AG04449 (cell line): ENCODE measurements at places on chromosomes 2 and 18.

- DNase-seq = no peak
Measured at GRCh38 chr2:214607051-214607450, 196.2 kb downstream of the VWC2L start.

DNA sequence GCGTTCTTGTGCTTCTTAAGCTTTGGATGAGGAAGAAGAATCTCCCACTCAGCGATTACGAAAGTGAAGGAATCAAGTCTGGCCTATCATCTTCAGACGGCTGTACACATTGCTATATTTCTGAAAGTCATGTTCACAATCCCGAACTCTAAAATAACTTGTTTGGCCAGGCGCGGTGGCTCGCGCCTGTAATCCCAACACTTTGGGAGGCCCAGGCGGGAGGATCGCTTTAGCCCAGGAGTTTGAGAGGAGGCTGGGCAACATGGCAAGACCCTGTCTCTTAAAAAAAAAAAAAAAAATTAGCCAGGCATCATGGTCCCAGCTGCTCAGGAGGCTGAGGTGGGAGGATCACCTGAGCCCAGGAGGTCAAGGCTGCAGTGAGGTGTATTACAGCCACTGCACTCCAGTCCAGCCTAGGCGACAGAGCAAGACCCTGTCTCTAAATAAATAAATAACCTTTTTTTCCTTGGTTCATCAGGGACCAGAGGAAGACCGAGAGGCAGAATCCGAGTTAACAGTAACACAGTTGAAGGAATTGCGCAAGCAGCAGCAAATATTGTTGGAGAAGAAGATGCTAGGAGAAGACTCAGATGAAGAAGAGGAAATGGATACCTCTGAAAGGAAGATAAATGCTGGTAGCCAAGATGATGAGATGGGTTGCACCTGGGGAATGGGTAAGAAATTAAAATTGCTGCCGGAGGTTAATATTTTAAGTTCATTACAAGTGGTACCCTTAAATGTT, 1.1 kb downstream of the SLC4A1AP start:
- no peak for DNase-seq

GRCh38 chr18:23231340-23232021, 96.2 kb downstream of the CABLES1 start:
- DNase-seq = peak; percentile 96

DNA sequence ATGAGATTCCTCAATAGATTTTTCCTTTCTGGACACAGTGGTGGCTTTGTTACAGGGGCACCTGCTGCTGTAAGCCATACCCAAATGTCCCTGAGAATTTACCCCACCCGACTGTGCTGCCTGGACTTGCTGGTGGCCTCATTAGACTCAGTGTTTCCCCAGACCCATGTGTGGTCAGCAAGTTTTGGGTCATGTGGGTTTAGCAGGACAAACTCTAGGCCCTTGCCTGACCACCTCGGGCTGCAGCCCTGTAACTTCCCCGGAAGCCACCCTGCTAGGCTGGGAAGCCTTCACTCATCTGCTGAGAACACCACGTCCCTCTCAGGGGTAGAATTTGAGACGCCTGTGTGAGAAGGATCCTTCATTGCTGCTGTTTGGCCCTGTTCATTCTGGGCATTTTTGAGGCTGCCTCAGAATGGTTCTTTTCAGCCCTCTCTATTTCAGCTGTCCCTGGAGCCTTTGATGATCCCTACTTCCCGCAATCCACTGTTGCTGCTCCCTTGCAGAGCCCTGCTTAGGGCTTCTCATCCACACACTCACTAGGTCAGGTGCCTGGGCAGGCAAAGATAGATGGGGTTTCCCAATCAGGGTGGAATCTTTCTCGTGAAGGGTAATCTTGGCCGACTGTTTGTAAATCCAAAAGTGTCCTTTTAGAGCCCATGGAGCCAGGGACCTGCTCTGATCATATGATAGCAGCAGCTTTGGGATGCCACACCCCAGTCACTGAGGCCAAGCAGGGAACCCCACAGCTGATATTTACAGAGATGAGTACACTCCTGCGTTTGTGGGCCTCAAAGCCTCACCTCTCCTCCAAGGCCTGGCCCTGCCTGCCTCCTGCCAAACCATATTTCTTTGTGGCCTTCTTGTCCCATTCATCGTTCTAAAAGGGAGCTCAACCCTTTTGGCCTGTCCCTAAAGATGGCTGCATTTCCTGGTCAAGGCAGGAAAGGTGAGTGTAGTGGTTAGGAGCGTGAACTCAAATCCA, 6.7 kb downstream of the EHD3 start:
- no peak for DNase-seq

DNA sequence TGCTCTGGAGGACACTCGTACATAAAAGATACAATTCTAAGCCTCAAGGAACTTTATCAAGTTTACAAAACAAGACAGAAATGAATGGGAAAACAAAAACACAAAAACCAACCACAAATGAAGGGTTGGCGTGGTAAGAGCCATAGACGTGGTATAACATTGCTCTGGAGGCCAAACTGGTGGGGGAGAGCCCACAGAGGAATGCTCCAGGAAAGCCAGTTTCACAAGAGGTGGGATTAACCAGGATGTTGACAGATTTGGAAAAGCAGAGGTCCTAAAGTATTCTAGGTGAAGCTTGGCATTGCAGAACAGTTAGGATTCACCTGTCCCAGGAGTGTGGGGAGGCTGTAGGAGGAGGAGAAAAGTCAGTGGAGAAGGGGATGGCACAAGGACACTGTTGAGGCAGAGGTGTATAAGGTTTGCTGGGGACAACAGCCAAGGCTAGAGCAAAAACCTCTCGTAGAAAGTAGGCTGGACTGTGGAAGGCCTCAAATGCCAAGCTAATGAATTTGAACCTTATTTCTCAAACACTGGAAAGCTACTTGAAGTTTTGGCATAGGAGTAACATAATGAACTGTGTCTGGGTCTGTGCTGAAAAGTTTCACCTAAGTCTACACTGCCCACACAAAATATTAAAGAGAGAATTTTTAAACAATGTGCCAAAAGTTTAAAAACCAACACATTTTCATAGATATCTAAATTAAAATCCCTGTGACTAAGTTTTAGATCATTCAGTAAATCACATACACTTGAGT, 135.1 kb downstream of the THADA start:
- no peak for DNase-seq

DNA sequence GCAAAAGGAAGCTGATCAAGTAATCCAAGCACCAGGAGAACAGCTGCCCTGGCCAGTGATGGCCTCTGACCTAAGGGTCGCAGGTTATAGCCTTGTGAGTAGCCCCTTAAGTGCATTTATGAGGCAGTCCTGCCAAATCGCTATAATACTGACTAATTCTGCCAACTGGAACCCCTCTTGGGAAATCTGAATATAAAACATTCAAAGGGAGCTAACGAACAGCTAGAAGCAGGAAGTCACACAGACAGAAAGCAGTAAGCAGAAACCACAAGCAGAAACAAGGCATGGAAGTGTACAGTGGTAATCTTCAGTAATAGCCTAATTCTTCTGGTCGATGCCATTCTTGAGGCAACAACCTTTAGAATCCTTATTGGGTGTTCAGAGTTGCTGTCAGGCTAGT, 521.3 kb downstream of the METTL4 start:
- DNase-seq = no peak

GRCh38 chr2:175218551-175218950, 37.0 kb upstream of the ATP5MC3 start:
- DNase-seq = no peak

GRCh38 chr2:4792126-4792525, 900.1 kb upstream of the SOX11 start:
- DNase-seq = no peak

DNA sequence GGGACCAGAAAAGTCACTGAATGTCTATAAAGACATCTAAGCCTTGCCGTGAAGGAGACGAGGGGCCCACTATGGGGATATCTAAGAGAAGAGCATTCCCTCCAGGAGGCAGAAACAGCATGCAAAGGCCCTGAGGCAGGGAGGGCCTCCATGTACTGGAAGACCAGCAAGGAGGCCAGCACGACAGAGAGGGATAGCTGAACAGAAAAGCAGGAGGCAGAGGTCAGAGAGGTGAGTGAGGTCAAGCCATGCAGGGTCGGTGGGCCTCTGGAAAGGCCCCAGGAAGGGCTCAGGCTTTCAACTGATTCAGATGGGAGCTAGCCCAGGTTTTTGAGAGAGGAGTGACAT, 5.7 kb downstream of the TRABD2A start:
- no peak for DNase-seq

DNA sequence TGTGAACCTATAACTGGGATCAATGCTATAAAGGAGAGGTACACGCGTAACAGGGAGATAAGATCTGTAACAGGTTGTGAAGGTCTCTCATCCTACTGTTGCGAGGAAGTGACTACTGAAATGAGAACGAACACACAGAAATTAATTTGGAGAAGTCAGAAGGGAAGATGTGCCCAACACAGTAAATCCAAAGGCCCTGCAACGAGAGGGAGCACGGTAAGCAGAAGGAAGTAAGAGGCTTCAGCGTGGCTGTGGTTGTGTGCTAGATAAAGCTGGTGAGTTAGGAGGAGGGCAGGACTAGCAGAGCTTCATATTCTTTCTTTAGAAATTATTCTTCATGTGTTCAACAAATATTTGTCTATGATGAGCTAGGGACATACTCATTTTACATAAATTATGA, 2.5 kb upstream of the ATG16L1 start:
- no peak for DNase-seq

GRCh38 chr18:38539371-38539770, 973.8 kb upstream of the CELF4 start:
- no peak for DNase-seq

- no peak for DNase-seq
Measured at GRCh38 chr2:48320742-48321141, 209.2 kb upstream of the STON1 start.

GRCh38 chr2:149375801-149376361, 45.5 kb downstream of the LYPD6 start:
- peak; percentile 19 for DNase-seq

DNA sequence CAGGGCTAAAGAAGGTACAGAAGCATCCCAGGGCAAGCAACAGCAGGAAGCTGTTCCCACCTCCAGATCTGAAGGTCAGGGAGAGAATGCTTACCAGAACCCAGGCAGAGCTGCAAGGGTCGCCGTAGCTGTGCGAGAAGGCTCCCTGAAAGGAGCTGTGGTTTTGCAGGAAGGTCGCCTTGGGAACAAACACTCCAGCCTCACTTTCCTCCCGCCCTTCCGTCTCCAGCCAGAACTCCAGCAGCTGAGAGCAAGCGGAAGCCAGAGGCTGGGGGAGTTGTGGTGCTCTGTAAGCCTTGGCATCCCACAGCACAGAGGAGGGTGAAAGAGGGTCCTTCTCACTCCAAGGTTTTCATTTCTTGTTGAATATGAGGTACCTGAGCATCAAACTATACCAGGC, 18.3 kb upstream of the ICOS start:
- DNase-seq = no peak

GRCh38 chr18:78145096-78145495, 834.5 kb upstream of the SALL3 start:
- DNase-seq = no peak

GRCh38 chr2:177909962-177910361, 162.6 kb downstream of the PDE11A start:
- no peak for DNase-seq

DNA sequence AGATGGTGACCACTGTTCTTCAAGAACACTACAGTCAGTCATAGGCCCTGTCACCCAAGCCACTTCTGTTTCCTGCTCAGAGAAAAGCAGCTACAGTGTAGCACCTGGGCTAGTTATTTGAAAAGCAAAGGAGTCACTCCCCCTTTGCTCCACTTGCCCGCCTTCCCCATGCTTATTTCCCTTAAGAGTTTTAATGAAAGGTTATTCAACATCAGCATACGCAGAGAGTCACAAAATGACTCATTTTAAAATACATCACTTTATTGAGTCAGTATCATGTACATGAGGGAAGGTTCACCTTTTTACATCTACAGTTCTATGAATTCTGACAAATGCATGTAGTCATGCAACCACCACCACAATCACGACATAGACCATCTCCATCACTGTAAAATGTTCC, 71.3 kb downstream of the TNFRSF11A start:
- no peak for DNase-seq

DNA sequence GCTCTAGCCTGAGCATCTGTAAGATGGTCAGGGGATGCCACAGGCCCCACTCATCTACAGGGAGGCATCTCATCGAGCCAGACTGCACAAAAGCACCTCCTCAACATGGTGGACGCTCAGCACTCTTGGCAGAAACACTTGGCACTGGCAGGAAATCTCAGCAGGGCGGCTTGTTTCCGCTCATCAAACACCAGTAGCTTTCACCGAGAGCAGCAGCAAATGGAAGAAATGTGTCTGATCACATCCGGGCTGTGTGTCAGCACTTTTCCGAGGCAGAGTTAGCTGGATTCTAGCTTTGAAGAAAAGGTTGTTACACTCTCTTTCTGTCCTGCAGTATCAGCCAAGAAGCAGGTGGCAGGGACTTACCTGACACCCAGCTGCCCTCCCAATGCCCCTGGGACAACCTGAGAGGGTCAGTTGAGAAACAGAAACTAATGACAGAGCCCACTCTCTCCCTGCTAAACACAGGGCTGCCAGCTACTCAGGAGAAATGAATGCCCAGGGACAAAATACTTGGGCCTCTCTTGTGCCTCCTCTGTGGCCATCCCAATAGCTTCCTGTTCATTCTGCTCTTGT, 68.9 kb upstream of the FZD7 start:
- DNase-seq = no peak

DNA sequence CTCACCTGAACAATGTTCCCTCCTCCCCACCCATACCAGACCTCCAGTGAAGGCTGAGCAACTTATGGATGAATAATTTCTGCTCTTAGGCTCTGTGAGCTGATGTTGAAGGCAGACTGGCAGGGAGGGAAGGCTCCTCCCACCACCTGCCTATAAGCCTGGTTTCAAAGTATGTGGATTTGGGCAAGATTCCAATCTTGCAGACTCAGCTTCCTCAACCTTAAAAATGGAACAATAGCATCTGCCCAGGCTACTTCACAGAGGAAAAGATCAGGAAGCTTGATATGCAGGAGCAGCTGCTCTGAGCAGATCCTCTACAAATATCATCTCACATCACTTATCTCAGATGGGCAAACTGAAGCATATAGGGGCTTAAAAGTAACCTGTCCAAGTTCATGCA, 112.2 kb downstream of the ZFP36L2 start:
- DNase-seq = no peak
